ENCODE measurements at places on chromosomes 3 and 15. TPM values are rescaled to one million over a fixed set of nuclear protein-coding genes. Genes with fewer than 3 reads are reported as not detected.

The ARPP21 gene
- total RNA-seq = not detected

The WDR76 gene
- total RNA-seq = 19.7 TPM

The ATP10A gene
- 39.1 TPM for total RNA-seq

The VGLL3 gene
- total RNA-seq = 159 TPM

The SMAD6 gene
- total RNA-seq = 11.8 TPM

The CYP1A1 gene
- not detected for total RNA-seq

DNA sequence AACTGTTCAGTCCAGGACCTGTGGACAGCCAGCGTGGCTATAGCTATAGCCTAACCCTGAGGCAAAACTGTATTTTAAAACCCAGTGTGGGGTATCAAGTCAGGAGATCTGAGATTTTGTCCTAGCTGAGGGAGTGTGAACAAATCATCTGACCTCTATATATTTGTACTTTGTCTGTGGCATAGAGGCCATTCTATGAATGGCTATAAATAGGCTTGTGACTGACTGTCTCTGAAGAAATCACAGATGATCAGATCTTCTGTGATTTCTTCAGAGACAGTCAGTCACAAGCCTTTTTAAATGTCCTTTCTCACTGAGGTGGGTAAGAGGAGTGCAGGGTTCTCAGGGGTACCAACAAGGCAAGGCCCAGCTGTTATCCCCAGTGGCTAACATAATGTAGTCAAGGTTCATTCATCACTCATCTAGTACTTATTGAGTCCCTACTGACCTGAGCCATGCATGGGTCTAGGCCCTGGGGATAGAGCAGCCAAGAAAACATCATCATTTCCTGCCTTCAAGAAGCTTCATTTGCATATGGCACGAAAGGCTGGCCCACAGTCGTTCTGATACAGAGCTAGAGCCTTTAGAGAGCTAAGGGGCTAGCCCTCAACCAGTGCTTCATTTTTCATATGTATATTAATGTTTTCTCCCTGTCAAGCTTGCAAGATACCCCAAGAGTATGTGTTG lies 53.3 kb downstream of the TIPARP start:
- H3K36me3 ChIP-seq = peaks cover 29% of the 10 kb centered on the region
- H3K4me1 ChIP-seq = peaks cover 47% of the 10 kb centered on the region
- H3K27me3 ChIP-seq = peaks cover 13% of the 10 kb centered on the region
- DNase-seq = no peak

- peaks cover 10% of the 10 kb centered on the region for H3K4me1 ChIP-seq
- H3K27ac ChIP-seq = peak overlapping the region; percentile 16
- H3K36me3 ChIP-seq = no peaks in the 10 kb centered on the region
- H3K4me3 ChIP-seq = no peak overlapping the region
- H3K27me3 ChIP-seq = no peaks in the 10 kb centered on the region
- DNase-seq = no peak
These were observed 33.4 kb upstream of the RSL24D1 start for GRCh38 chr15:55230051-55230670.

GRCh38 chr3:45751537-45752242 lies 44.6 kb downstream of the SLC6A20 start:
- no peak overlapping the region for H3K4me3 ChIP-seq
- H3K4me1 ChIP-seq = no peaks in the 10 kb centered on the region
- DNase-seq = no peak
- H3K36me3 ChIP-seq = peaks cover 30% of the 10 kb centered on the region
- H3K27ac ChIP-seq = no peak overlapping the region
- no peaks in the 10 kb centered on the region for H3K27me3 ChIP-seq

GRCh38 chr15:74274470-74275038 lies 38.4 kb downstream of the CCDC33 start:
- no peak for DNase-seq
- no peaks in the 10 kb centered on the region for H3K36me3 ChIP-seq
- no peaks in the 10 kb centered on the region for H3K4me1 ChIP-seq
- H3K27ac ChIP-seq = no peak overlapping the region
- H3K27me3 ChIP-seq = peaks cover 54% of the 10 kb centered on the region

Data from HFFc6 (cell line).